ENCODE measurements at places on chromosomes 2 and 18.

- peak; percentile 71 for DNase-seq
Measured at GRCh38 chr18:44680273-44681075, at the start of gene SETBP1. Gene SETBP1 (plus strand): TSS chr18:44680888. CDS start chr18:44701347, 20,459 bp downstream.

GRCh38 chr2:109155553-109156451 is 26.8 kb downstream of the SH3RF3 start:
- no peak for DNase-seq

DNA sequence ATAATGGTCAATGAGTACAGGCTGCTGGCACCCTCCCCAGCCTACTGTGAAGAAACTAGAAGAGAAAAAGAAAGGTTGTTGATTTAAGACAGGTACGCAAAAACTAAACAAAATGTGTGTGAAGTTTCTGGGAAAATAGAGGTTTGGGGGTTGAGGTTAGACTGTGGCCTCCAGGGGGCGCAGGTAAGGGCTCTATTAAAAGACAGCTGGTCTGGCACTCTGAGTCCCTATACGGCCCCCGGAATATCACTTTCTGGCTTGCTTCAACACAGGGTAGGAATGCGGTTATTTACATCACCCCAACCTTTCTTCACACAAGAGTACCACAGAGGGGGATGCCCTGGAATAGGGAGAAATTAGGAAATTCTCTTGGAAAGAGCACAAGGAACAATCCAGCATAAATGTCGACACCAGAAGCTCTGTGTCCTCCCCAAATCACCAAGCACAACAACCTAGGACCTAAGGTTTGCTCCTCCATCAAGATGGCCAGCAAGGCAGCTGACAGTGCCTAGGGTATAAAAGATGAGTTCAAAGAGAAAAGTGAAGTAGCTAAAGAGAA is 480.8 kb upstream of the KLHL29 start:
- no peak for DNase-seq

DNA sequence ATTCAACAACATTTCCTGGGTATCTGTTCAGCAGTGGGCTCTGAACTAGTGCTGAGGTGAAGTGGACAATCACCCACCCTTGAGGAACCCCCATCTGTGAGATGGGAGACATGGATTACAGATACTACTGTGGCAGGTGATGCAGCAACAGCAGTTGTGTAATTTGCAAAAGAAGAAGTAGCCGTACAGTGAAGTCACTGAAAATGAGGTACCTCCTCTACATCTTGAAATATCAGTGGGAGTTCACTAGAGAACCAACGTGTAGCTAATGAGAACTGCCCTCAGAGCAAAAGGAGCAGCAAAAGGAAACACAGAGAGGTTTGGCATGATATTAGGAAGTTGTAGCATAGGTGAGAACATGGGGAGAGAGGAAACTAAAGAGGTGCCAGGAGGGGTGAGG is 41.3 kb downstream of the VSNL1 start:
- no peak for DNase-seq

DNA sequence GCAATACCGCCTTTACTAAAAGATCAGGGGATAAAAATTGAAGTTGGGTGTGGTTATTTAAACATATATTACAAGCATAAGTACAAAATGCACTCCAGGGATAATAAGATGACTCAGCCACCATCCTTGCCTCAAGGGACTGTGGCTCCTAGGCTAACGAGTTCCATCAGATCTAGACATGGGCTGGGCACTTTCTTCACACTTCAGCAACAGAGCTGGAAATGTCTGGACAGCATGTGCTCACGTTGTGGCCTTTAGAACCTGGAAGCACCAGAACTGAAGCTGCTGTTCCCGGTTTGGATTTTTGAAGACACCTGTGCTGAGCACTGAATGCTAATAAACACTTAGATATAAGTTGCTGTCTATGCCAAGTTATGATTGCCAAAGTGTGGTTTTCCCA is 384.2 kb upstream of the SALL3 start:
- DNase-seq = no peak

- DNase-seq = no peak
Measured at GRCh38 chr2:60536746-60537145, 16.7 kb downstream of the BCL11A start.

DNA sequence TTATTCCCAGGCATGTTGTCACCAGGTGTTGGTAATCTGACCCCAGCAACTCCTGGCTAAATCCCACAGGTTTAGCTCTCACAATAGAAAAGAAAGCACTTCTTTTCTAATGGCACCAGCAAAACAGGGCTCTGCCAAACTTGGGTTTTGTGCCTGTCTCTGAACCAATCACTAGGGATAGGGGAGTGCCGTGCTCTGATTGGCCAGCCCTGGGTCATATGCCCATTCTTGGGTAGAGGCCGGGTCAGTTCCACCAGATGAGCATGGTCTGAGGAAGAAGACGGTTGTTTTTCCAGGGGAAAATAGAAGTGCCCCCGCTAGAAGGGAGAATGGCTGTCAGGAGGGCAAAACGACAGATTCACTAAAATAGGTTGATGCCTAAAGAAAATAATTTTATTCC is 14.7 kb downstream of the CDK15 start:
- no peak for DNase-seq

- no peak for DNase-seq
Measured at GRCh38 chr2:6941299-6942046, 24.3 kb downstream of the RNF144A start.

GRCh38 chr2:30145826-30146336 is 926 bp upstream of the YPEL5 start:
- no peak for DNase-seq

DNA sequence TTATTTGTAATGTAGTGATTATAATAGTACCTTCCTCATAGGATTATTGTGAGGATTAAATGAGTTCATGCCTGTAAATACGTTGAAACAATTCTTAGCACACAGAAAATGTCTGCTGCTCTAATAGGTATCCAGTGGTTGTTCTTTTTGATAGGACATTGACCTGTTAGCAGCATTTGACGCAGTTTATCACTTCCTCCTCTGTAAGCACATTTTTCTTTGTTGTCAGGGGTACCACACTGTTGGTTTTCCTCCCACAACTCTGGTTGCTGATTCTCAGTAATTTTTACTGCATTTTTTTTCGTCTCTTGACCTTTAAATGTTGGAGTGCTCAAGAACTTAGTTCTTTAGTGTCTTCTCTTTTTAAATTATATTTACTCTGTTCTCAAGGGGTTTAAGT is 15.4 kb downstream of the PPM1B start:
- DNase-seq = no peak

- no peak for DNase-seq
Measured at GRCh38 chr2:69003731-69004130, 9.2 kb upstream of the ANTXR1 start.

- no peak for DNase-seq
Measured at GRCh38 chr18:39638224-39638623, 2072.6 kb upstream of the CELF4 start.

- DNase-seq = no peak
Measured at GRCh38 chr2:109481196-109481555, 132.6 kb downstream of the SEPTIN10 start.

GRCh38 chr18:2486426-2486825 is 84.9 kb downstream of the METTL4 start:
- no peak for DNase-seq

GRCh38 chr2:1593371-1594122 is 150.8 kb downstream of the PXDN start:
- peak; percentile 58 for DNase-seq

- no peak for DNase-seq
Measured at GRCh38 chr2:102558463-102558862, 60.9 kb upstream of the SLC9A2 start.

DNA sequence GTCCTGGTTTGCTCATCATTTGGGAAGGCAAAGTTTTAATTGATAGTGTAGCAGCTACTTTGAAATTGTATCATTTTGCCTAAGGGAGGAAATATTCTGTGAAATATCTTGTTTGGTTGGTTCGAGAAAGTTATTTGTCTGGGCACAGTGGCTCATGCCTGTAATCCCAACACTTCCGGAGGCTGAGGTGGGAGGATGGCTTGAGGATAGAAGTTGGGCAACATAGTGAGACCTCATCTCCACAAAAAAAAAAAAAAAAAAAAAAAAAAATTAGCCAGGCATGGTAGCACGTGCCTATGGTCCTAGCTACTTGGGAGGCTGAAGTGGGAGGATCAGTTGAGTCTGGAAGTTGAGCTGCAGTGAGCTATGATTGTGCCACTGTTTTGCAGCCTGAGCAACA is 3.1 kb upstream of the ADGRF3 start:
- DNase-seq = no peak

- DNase-seq = no peak
Measured at GRCh38 chr2:176443946-176444345, 174.7 kb downstream of the MTX2 start.

DNA sequence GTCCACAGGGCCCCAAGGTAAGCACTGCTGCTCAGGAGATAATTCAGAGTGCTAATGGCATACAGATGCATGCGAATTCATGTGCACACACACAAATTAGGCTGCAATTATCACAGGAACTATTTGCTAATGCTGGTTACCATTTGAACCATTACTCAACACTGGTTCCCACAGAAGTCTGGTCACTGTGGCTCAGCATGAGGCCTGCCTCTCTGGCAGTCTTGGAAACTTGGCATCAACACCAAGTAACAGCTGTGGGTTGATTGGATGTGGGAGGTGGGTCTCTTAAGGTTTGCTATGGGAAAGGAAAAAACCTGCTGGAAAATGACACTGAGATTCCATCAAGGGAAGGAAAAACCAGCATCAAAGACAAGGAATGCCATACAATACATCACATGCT is 105.0 kb downstream of the CELF4 start:
- DNase-seq = no peak

DNA sequence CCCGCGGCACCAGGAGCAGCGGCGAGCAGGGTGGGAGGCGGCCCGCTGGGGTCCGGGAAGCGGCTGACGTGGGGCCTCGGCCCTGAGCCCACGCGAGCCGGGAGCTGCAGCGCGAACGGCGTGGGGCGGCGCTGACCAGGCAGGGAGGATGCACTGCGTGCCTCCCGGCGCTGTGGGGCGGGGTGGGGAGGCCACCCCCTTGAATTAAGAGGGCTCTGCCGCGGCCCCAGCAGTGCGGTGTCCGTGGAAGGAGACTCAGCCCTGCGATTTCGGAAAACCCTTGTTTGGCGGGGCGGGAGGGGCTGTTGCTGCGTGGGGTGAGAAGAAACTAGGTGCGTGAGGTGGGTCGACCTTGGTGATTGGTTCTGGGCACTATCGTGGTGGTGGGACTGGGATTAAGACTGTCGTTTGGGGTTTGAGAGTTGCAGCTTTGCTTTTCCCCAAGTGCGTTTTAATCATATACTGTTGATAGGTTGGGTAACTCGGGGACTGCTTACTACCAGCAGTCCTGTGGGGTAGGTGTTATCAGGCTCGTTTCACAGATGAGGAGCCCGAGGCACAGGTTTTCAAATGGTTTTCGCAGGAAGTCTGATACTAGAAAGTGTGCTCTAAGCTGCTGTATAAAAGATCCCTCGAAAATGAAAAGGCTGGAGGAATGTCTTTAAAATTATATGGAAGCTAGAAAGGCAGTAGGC is 722 bp downstream of the ACSL3 start:
- DNase-seq = peak; percentile 78

DNA sequence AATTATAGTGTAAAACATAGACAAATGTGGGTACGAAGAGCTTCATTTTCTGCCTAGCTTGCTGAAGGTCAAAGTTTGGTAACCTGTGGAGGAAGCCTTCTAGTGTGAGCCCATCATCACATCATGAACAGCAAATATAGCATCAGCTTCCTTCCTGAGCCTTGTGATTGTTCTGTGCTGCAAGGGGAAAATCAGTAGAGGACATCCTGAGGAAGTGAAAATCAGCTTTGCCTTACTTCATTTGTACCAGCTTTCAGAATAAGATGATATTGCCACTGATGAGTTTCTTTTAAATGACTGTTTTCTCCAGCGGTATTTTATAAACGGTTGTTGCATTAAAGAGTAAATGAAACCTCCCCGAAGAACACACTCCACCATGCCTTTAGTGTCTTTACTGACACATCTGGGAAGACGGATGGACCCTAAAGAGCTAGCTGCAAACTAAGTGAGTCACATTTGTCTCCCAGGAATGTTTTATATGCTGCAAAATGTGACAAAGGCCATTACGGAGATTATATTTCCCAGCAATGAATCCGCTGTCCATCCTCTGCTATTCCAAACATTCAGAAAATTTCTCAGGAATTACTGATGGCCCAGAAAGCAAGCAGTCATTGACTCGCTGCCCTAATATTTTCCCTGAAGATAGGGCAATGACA is 1272.8 kb downstream of the SUCLG1 start:
- no peak for DNase-seq

GRCh38 chr2:67065046-67065445 is 332.1 kb upstream of the ETAA1 start:
- no peak for DNase-seq

DNA sequence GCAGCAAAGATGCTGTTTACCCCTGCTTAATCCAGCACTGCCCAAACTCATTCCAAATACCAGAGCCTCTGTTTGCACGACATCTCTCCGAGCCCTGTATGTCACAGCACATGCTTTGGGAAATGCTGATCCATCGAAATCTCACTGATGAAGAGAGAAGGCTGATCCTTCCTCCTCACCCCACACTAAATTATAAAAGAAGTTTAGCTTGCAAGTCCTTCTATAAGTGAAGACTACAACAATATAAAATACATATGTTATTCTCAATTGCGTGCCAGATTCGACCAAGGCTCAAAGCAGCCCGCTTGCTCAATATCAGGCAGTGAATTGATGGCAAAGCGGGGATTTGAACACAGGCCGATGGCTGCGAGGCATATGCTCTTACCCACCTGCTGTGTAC is 30.7 kb upstream of the SLC35F6 start:
- DNase-seq = no peak

DNA sequence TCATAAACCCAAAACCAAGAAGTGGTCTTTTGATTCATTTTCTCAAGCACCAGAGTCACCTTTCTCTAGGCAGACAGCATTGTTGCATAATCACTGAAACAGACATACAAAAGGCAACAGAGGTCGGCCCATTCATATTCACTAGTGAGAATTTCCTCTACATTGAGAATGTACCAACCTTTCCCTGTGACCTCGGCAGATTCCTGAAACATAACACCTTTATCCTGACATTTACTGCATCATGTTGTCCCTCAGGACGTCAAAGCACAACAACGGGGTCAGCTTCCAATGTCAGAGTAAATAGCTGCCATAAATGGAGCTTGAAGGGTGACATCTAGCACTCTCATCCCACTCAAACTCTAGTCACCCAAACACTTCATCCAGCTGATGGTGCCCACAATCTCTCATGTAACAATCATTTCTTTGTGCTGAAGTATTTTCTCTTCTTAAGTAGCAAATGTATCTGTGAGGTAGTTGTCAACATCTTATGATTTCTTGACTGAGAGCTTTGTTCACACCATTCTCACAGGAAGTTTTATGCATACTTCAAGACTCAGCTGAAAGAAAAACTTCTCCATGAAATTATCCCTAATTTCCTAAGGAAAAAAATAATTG is 802.6 kb upstream of the CHAC2 start:
- DNase-seq = no peak

GRCh38 chr18:54102123-54102522 is 122.3 kb downstream of the MBD2 start:
- no peak for DNase-seq

GRCh38 chr2:176997074-176997791 is 215.4 kb upstream of the HNRNPA3 start:
- no peak for DNase-seq

GRCh38 chr2:19806131-19806530 is 95.7 kb downstream of the TTC32 start:
- no peak for DNase-seq

All from activated effector memory CD4-positive, alpha-beta T cell treated with anti-CD3 and anti-CD28 coated beads, Interleukin-2, amount 50 U/mL, for 16 hours (primary cell).